ENCODE measurements at places on chromosomes 6 and 20.

- DNase-seq, result no peak
Observed at GRCh38 chr6:1862411-1862810, 252.7 kb downstream of the FOXC1 start.

DNA sequence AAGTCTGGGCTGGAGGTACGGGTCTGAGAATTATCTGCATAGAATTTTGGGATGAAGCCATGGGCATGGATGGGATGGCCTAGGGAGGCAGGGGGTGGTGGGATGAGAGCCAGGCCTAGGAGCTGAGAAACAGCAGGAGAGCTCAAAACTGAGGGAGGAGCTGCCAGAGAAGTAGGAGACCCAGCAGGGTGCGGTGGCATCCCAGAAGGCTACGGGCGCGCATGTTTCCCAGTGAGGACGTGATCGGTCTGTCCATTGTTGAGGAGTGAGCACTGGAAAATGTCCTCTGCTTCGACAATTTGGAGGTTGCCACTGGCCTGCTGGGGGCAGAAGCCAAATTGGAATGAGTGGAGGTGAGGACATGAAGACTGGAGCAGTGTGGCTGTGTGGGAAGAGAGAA, 14.5 kb upstream of the MROH8 start:
- no peak for DNase-seq

DNA sequence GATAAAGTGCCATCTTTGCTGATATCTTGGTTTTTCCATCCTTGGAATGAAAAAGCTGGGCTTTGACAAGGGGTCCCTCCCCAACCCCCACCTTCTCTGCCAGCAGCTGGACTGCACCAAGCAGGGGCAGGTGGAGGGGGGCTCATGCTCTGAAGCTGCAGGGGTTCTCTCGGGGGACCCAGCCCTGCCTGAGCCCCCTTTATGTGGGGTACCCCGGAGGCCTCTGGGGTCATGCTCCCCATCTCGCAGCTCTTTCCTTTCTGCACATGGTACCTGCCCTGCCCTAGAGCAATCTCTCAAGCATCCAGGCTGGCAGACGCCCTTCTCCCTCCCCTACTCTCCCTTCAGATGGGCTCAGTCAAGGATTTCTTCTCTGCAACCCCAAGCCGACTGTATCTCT, 146.7 kb upstream of the PTPN1 start:
- DNase-seq, result no peak

- DNase-seq, result no peak
Observed at GRCh38 chr20:41424546-41424945, 57.9 kb upstream of the EMILIN3 start.

DNA sequence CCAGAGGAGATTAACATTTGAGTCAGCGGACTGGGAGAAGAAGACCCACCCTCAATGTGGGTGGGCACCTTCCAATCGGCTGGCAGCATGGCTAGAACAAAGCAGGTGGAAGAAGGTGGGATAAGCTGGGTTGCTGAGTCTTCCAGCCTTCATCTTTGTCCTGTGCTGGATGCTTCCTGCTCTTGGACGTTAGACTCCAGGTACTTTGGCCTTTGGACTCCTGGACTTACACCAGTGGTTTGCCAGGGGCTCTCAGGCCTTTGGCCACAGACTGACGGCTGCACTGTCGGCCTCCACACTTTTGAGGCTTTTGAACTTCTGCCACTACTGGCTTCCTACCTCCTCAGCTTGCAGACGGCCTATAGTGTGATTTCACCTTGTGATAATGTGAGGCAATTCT, 50.8 kb downstream of the BCAS1 start:
- no peak for DNase-seq
